NCI-H1417 (cell line): ENCODE measurements at places on chromosomes 2 and 18.

DNA sequence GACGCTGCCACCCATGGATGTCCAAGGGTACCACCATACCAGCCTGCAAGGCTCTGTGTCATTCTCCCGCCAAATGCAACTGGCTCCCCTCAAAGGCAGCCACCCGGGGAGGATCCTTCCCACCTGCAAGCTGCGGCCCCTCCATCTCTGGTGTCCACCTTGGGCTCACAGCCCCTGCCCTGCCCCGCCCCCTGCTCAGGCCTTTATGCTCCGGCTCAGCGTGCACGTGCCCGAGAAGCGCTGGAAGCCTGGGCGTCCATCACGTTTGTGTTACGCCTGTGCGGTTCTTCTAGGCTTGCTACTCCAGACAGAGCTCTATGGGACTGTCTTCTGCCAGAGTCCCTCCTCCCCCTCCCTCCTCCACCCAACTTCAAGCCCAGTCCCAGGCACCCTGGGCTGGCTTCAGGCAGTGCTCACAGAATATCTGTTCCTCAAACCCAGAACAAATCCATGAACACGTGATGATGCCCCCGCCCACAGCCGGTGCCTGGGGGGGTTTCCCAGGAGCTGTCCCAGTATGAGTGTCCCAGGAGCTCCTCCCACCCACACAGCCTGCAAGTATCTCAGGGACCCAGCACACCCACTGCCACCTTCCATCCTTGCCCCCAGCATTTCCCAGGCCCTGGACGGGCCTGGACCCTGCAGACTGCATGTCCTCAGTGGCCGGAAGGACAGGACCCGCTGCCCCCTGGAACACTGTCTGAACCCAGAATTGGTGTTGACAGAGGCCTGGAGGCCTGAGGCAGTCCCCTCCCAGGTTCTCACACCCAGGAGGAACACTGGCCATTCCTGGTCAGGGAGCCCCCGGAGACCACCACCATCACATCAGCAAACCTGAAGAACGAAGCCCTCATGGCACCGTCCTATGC lies 30.3 kb downstream of the KIF1A start:
- DNase-seq: no peak

DNA sequence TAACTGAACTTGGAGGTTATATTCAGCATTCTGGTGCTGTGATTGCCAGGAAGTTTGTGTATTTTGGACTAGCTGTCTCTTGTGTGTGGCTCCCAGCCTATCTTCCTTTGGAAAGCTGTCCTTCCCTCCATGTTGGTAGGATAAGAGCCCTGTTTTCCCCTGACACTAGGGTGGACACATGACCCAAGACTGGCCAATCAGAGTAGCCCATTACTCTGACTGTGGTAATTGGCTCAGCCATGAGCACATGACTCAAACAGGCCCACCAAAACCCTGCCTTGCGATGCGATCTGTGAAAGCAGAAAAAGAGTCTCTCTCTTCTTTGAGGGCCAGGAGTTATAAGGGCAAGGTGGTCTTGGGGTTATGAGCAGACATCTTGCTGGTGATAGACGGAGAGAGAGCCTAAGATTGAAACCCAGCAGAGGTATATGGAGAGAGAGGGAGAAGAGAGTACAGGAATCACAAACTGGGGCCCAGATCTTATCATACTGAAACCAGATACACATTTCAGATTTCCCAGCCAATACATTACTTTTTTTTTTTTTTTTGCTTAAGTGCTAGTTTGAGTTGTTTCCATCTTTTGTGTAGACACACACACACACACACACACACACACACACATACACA lies 45.3 kb upstream of the SERPINE2 start:
- DNase-seq: no peak

DNA sequence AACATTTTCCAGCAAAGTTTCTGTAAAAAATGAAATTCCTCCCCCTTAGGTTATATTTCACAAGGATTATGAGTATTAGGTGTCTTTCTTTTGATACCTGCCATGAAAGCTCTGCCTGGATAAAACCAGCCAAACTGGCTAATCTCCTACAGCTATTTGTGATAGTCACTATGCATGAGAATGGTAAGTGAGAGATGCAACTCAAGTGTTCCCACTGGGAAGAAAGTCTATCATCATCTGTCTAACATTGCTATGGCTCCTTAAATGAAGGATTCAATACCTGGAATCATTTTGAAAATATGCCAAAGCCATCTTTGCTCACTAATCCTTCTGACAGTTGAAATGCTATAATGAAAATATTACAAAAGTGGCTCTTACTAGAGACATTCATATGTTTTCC lies 339.9 kb upstream of the LRRTM4 start:
- no peak for DNase-seq

- DNase-seq: no peak
Measured at GRCh38 chr2:121994238-121995206, 239.1 kb downstream of the TSN start.

GRCh38 chr2:53448086-53448485 lies 319.5 kb upstream of the CHAC2 start:
- no peak for DNase-seq

DNA sequence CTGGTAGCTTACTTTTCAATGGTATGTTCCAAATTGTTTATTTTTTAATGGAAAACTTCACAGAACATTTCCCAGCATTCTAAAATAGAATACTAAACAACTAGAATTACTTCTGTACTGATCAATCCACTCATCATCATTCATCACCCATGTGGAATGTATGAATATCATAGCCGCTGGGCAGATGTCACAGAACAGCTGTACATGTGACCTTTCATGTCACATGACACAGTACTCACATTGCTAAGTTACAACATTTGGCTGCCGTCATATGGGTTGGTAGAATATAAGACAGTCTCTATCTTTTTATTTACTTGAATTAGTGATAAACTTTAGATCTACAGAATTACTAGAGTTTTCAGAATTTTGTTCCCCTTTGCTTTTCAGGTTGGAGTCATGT lies 387.6 kb downstream of the ZEB2 start:
- DNase-seq: no peak

DNA sequence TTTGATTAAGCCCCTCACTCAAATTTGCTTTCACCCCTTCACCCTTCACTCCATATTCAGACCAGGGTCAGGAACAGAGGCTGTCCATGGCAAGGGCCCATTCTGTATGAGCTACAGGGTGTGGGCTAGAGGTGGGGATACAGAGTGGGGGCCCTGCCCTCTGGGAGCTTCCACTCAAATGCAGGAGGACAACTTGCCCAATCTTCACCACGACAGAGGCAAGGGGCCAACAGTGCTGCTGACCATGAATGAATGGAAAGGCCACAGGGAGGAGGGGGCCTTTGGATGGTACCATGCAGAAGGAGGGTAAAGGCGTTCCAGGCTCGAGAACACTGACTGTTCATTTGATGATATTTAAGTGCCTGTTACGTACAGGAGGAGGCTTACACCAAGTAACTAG lies 22.8 kb downstream of the ADRA2B start:
- no peak for DNase-seq

DNA sequence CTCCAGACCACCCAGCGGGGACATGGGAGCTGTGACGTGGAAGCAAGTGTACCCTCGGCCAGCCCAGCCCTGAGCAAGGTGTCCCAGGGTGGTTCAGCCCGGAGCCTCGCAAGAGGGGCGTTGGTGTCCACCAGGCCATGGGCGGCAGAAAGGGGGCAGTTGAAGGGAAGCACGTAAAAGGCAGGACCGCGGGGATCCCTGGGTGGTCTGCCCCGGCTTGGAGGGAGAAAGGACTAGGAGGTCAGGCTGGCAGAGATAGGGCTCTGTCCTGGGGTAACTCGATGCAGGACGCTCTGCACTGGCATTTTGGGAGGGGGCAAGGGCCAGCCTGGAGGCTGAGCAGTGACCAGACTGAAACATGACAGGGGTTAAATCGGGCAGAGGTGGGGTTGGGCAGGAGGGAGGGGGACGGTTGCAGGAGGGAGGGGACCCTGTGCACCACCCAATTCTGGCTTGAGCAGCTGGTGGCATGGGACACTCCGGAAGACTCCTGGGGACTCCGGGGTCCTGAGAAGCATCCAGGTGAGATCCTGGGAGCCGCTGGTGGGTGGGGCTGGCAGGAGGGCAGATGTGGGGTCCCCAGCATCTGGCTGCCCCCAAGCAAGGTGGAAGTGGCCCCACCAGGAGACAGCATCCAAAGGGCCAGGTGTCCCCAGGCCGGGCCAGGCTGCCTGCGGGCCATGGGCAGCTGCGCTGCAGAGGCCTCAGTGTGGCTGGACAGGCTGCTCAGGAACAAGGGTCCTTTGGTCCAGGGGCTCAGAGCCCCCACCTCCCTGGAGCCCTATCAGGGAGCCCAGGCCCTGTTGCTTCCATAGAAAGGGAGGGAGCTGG lies 46.8 kb upstream of the GPC1 start:
- no peak for DNase-seq

DNA sequence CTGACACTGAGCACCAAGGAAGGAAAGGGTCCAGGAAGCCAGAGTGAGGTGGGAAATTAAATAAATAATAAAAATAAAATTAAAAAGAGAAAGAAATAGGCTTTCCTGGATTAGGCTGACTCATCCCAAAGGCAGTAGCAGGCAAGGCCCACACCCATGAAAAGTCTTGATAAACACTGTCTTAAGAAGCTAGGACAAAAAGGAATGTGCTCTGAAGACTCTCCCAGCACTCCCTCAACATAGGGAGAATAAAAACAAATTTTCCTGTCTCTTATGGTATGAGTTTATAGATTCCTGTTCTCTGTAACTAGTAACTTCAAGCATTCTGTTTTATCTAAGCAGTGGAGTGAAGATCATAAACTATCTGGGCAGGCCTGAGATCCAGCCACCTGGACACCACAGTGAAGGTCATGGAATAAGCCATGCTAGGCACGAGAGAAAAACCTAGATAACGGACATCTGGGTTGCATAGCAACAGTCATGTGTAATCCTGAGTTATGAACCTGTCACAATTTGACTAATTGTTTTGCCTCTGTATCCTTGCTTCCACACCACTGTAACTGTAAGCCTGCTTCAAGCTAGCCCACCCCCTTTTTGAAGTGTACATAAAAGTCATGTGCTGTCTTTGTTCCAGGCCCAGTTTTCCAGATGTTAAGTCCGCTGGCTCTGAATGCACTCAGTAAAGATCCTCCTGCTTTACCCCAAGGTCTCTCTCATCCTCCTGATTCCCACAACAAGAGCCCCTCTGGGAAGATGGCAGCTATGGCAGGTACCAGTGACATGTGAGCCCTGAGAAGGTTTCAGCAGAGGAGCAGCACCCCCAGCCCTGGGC lies 107.8 kb downstream of the NDUFA10 start:
- no peak for DNase-seq

DNA sequence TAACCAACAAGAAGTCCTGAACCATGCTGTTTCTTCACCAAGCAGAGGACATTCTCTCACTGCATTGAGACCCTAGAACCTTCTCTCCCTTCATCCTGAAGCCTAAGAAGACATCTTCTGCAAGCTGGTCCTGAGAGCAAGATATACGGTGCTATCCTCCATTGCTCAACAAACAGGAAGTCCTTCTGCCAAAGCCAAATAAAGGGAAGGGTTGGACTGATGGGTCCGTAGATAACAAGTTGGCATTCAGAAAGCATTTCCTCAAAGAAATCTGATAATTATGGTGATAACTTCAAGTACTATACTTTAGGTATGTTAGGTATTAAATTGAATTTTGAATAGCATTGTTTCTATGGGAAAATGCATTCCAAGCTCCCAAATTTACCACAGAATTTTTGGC lies 23.3 kb downstream of the GRB14 start:
- DNase-seq: no peak

- no peak for DNase-seq
Measured at GRCh38 chr2:119249311-119249710, 25.7 kb downstream of the STEAP3 start.

- no peak for DNase-seq
Measured at GRCh38 chr18:52875725-52876124, 535.7 kb downstream of the DCC start.

GRCh38 chr2:120783371-120783791 lies 47.7 kb downstream of the GLI2 start:
- DNase-seq: peak; percentile 42

- peak; percentile 59 for DNase-seq
Measured at GRCh38 chr2:224938651-224939182, 103.6 kb downstream of the DOCK10 start.

DNA sequence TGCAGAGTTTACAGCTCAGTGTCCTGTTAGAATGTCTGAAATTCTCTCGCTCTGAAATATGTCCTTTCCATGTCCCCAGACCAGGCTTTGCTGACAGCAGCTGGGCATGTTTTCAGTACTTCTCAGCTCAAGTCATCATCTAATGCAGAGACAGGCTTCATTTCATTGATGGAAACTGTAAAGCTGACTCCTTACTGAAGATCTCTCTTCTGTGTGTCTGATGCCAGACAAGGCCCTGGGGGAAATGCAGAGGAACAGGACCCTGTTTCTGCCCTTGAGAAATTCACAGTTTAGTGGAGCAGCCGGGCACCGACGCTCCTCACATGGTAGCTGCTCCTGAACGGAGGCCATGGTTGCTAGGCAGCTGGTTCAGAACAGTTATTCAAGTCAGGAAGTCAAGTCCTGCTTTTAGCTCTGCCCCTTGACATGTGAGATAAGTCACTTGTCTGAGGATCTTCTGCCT lies 24.6 kb upstream of the FZD7 start:
- DNase-seq: peak; percentile 66

DNA sequence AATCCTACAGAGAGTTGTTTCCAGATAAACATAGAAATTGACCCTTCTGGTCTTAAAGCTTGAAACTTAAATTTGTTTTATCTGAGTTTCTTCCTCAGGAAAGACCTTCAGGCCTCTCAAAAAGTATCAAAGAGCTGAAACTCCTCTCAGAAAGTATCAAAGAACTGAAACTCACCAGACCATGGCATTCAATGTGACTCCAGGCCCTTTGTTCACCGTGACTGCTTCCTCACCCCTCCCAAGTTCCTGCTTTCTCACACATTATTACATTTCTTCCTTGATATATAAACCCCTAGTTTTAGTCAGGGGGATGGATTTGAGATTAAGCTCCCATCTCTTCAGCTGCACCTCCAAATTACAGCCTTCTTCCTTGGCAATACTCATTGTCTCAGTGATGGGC lies 6.0 kb downstream of the ANKMY1 start:
- DNase-seq: no peak

DNA sequence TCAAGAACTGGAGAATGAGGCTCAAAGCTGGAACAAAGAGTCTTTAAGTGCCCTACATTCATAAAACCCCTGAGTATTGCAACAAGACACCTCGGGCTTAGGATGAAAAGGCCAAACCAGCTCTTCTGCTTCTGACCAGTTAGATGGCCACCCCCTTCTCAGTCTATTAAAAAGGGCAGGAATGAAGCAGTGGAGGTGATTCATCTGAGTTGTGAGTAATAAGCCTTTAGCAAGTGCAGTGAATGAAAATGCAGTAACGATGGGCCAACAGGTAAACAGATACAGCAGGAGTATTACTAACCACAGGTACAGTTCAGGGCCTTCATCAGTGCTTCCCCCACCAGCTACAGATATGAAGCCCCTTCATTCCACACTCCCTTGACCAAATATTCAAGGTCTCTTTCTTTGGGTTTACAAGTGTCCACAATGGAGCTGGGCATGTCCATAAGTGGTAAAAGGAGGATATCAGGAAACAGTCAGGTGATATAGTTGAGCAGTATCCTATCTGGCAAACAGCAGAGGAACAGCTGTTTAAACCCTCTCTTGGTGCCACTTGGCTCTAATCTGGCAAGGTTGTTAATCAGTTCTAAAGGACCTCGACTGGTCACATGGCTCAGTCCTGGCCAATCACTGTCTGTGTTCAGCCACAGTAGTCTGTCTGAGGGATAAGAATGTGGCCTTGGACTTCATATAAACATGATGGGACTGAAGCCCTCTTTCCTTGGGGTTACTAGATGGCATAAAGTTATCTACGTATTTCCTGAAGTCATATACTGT lies 17.8 kb downstream of the SERPINB13 start:
- DNase-seq: peak; percentile 16

GRCh38 chr2:128628996-128629395 lies 310.3 kb upstream of the HS6ST1 start:
- no peak for DNase-seq

GRCh38 chr18:36460324-36460850 lies 162.9 kb downstream of the FHOD3 start:
- DNase-seq: no peak
